ENCODE measurements at places on chromosomes 1 and 21. TPM values are rescaled to one million over a fixed set of nuclear protein-coding genes. Genes with fewer than 3 reads are reported as not detected.

THEM5 gene
- not detected for total RNA-seq

DNA sequence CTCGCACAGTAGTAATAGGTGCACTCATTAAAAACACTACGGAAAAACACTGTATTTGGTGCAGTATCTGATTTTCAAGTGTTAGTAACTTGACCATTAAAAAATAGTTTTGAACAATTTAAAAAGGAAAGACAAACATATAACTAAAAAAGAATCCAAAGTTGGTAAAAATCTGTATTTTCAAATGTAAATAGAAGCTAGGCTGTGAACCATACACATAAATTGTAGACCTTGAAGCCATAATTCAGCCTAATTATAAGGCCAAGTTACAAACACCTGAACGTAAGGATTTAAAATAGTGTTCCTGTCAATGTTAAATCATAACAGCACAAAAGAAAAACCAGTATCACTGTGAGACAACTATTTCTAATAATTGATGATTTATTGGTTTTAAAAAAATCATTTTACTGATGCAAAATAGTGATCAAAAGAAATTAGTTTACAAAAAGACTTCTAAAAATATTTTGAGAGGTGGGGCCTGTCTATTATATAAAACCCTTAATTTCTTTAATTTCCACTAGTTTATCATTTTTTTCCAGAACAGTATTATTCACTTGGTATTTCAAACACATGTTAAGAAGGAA, 4.5 kb downstream of the IRF2BP2 start:
- DNase-seq = no peak
- H3K36me3 ChIP-seq = peaks cover 32% of the 10 kb centered on the region
- H3K4me3 ChIP-seq = peak overlapping the region; percentile 83
- H3K27ac ChIP-seq = peak overlapping the region; percentile 100
- H3K4me1 ChIP-seq = peaks cover 43% of the 10 kb centered on the region

DNA sequence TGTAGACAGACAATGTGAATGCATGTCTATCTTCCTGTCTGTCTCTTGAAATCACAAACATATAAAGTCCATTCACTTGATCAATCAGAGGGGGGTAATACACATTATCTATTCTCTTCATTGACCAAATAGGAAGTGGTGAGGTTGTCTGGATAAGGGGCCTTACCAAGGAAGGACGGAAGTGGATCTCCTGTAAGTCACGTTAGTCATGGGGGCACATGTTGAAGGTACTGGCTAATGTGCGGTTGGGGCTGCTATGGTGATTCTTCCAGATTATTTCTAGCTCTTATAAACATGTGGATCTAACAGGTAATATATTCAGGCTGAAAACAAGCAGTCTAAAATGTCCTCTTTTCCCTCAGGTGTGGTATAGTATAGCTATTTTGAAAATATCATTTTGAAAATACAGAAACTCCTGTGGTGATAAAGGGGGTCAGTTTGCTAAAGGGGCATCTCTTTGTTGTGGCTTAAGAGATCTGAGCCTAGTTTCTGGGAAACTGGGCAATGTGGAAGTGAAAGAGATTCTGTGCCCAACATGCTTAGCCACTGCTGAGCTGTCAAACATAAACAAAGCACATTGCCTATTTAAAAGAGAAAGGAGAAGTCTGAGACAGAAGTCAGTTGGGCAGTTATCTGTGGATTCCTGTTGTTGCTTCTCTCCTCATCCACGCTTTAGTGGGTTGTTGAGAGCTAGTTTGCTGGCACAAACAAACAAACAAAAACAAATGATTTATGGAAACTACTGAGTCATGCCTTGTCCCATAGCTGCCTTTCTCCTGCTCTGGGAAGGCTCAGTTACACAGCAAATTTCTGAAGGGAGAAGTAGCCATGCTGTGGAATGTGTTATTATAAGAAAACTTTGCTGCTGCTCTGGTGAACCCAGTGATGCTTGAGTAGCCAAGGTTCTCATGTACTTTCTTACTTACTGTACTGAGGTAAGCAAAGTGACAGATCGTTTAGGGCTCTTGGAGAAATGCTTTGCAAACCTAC, 166.9 kb downstream of the HLX start:
- H3K4me1 ChIP-seq = no peaks in the 10 kb centered on the region
- H3K36me3 ChIP-seq = no peaks in the 10 kb centered on the region
- no peaks in the 10 kb centered on the region for H3K27me3 ChIP-seq
- no peak for DNase-seq

DNA sequence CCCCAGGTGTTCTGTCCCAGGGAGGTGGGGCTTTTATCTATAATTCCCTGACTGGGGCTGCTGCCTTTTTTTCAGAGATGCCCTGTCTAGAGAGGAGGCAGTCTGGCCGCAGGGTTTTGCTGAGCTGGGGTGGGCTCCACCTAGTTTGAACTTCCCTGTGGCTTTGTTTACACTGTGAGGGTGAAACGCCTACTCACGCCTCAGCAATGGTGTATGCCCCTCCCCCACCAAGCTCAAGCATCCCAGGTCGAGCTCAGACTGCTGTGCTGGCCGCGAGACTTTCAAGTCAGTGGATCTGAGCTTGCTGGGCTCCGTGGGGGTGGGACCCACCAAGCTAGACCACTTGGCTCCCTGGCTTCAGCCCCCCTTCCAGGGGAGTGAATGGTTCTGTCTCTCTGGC, 124.3 kb downstream of the CENPF start:
- H3K4me1 ChIP-seq = no peaks in the 10 kb centered on the region
- no peak for DNase-seq
- H3K27me3 ChIP-seq = no peaks in the 10 kb centered on the region
- no peak overlapping the region for H3K4me3 ChIP-seq
- H3K36me3 ChIP-seq = no peaks in the 10 kb centered on the region
- no peak overlapping the region for H3K27ac ChIP-seq
